Placental epithelial cell (primary cell): ENCODE measurements at places on chromosomes 16 and 17. TPM values are rescaled to one million over a fixed set of nuclear protein-coding genes. Genes with fewer than 3 reads are reported as not detected.

DEXI gene
- 61.5 and 67.5 TPM in 2 replicates for total RNA-seq

CDH1 gene
- total RNA-seq: 4.3 and 64.7 TPM in 2 replicates

SDR42E1 gene
- total RNA-seq: 8.6 and 11.2 TPM in 2 replicates

TBC1D3B gene
- 1.2 and 5.9 TPM in 2 replicates for total RNA-seq

AIPL1 gene
- total RNA-seq: not detected in 2 replicates

STH gene
- not detected in 2 replicates for total RNA-seq

ABCC11 gene
- under 0.01 TPM in 1 of 2 replicates, not detected in the other for total RNA-seq

SKAP1 gene
- not detected in 2 replicates for total RNA-seq

CCL17 gene
- total RNA-seq: not detected in 2 replicates

WFDC1 gene
- total RNA-seq: under 0.01 and 0.11 TPM in 2 replicates
